ENCODE measurements at places on chromosomes 6 and 20.

DNA sequence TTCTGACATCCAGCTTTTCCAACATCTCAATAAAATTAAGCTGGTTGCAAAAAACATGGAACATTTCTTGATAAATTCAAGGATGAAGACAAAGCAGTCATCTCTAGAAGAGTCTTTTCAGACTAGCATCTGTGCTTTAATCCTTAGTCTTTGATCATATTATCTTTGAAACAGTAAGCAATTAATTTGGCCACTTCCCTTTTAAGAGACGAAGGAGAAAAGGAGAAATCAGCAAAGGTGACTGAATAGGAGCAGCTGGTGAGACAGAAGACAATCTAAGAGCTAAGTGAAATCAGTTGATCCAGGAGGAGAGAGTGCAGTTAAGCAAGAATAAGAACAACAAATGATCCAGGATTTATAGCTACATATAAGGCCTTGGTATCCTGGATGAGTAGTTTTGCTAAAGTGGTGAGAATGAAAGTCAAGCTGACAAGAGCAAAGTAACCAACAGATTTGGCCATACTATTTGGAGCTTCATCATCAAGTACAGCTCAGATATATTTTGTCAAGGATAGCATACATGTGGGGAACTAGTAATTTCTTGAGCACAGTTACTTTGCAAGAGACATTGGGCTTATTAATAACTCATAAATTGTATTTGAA, 215.5 kb downstream of the ADGB start:
- no peak for DNase-seq

- DNase-seq = no peak
These were observed 16.5 kb downstream of the IGF2R start for GRCh38 chr6:159985296-159985945.

GRCh38 chr20:10648651-10649050, 25.1 kb downstream of the JAG1 start:
- no peak for DNase-seq

- DNase-seq = no peak
These were observed 1.3 kb upstream of the RNF217 start for GRCh38 chr6:124960757-124961463.

GRCh38 chr6:124859366-124859765, 102.9 kb upstream of the RNF217 start:
- no peak for DNase-seq

DNA sequence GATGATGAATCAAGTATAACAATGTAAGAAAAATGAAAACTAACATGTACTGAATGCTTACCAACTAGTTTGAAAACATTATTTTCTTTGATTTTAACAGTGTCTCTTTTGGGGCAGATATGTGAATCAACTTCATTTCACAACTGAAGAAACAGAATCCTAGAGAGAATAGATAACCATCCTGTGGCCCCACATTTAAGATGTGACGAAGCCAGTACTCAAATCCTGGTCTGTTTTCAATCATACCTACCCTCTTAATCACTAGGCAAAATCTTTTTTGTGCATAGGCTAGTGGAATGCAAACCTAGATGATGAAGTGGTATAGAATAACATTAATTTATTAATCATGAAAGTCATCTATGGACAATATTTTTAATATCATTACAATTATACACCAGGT, 371.6 kb upstream of the EPHA7 start:
- no peak for DNase-seq

DNA sequence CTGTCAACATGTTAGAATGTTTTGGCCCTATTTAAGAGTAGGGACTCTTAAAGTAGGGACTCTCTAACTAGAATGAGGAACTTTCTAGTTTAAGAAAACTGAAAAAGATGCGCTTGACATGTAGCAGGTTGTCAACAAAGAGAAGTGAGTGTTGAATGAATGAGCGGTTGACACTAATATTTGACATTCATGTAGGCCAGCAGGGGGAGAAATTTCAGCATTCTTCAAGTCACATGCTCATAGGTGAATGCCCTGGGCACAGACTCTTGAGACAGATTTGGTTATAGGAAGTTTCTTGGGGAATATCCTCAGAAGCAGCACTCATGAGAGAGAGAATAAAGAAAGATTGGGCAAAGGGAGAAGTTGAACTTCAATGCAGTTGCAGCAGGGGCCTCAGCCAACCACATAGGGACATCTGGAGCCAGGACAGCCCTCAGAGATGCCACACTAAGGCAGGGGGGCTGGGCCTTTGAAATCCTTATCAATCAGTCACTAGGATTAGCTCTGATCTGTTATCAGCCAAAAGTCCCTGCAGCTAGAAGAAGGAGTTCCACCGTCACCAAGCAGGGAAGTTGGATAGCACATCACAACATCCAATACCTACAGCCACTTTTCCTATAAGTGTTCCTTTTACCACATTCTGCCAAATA, 145.1 kb upstream of the FKBP1C start:
- no peak for DNase-seq

DNA sequence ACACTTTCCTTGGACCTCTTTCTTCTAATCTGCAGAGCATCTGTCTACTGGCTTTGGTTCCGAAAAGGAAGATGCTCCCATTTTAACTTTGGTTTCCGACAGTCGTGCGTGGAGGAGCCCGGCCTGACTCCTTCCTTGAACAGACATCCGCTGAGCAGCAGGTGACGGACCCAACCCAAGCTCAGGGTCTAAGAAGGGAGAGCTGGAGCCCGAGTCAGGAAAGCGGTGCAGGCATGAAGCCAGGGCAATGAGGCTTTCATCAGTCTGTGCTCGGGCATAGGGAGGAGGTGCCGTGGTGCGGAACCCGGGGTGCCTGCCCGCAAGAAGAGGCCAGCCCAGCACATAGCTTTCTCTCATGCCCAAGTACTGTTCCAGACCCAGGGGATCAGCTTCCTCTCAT, 109.4 kb downstream of the CDH4 start:
- DNase-seq = no peak

DNA sequence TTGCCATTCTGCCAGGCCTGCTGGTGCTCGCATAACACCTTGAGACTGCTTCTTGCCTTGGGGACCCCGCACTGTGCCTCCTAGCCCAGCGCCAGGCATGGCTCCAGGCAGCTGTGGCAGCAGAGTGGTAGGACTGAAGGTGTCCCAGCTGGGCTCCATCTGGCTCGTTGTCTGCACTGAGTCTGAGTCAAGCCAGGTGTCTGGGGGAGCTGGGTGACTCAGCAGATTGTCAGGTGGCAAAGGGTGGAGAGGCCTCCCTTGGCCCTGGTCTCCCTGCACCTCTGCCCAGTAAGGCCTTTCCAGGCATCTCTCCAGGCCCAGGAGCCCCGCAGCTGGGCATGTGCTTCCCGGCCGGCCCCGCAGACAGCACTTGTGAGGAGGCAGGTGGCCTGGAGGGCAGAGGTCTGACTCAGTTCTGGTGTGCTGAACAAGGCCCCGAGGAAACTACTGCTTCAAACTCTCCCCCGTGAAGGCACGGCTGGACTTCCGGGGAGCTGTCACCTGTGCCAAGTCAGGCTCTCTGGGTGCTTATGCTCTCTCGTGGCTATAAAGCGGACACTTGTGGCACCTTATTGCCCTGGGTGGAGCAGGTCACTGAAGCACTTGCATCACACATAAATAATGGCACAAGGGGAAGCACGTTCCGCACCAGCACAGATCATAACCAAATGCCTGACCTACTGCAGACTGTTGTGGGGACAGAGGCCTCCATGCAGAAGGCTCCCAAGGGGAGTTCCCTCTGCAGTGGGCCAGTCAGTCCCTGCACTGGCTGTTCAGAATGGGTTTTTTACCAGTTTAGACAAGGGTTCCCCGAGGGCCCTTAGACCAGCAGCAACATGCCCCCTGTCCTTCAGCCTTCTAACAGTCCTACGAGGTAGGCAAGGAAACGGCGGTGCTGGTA, 27.5 kb downstream of the FOXC1 start:
- DNase-seq = no peak

- DNase-seq = no peak
These were observed 24.8 kb upstream of the MYT1 start for GRCh38 chr20:64139199-64140060.

- no peak for DNase-seq
These were observed 39.9 kb upstream of the SNRPB2 start for GRCh38 chr20:16689906-16690305.

DNA sequence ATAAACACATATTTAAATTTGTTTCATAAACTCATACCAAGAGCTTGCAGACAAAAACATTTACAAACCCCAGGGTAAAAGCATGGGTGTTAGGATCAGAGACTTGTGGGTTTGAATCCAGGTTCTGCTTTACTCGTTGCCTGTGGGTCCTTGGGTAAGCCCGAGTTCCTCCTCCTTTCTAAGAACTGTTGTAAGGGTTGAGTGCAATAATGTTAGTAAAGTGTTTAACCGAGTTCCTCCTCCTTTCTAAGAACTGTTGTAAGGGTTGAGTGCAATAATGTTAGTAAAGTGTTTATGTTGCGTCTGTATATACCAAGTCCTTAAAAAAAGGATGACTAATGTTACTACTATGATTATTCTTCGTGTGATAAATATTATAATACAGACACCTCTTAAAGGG, 18.7 kb downstream of the CCDC170 start:
- DNase-seq = no peak

- DNase-seq = no peak
These were observed 157.6 kb upstream of the KCNQ5 start for GRCh38 chr6:72464246-72464645.

DNA sequence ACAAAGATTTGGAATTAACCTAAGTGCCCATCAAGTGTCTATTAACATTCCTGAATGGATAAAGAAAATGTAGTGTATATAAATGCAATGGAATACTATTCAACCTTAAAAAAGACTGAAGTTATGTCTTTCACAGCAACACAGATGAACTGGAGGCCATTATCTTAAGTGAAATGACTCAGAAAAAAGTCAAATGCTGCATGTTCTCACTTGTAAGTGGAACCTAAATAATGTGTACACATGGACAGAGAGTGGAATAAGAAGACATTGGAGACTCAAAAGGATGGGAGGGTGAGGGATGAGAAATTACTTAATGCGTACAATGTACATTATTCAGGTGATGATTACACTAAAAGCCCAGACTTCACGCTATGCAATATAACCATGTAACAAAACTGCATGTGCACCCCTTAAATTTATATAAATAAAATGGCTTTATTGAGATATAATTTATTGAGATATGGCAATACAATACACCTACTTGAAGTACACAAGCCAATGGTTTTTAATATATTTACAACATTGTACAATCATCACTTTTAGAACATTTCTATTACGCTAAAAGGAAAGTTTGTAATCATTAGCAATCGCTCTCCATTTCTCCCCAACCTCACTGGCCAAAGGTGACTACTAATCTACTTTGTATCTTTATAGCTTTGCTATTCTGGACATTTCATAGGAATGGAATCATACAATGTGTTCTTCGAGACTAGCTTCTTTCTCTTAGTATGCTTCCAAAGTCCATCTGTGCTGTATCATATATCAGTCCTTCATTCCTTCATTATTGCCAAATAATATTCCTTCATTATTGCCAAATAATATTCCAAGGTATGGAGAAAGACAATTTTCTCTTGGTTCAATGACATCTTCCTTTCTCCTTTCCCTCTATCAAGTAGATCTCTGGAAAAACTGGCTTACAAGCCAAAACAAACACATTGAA, 5.8 kb downstream of the STX7 start:
- DNase-seq = no peak

DNA sequence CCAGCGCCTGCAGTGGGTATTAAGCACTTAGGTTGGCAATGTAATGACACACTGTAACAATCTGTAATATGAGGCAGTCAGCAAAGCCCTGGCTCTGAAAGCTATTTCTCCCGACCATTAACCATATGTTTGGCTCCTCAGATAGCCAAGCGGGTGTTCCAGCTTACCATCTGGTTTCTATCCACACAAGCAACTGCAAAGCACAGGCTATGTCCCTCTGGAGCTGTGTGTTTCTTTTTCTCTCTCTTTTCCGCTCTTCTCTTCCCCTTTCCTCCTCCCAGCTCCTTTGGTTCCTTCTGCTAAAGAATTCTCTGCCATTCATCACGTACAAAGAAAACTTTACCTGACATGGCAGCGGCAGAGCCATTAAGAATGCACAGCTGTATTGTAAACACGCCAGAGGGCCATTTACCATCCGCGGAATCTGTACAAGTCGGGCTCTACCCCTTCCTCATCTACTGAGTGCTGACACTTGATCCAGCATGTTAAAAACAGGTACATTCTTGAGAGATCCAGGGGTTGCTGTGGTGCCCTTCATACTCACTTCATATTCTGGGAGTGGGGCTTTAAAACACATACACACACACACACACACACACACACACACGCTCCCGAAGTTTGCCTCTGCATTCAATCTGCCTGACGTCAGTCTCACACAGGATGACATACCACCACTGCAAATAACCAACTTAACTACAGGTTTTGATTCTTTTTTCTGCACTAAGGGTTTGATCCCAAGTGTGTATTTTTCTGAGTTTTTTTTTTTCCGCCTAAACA, 77.2 kb downstream of the BACH2 start:
- DNase-seq = no peak

DNA sequence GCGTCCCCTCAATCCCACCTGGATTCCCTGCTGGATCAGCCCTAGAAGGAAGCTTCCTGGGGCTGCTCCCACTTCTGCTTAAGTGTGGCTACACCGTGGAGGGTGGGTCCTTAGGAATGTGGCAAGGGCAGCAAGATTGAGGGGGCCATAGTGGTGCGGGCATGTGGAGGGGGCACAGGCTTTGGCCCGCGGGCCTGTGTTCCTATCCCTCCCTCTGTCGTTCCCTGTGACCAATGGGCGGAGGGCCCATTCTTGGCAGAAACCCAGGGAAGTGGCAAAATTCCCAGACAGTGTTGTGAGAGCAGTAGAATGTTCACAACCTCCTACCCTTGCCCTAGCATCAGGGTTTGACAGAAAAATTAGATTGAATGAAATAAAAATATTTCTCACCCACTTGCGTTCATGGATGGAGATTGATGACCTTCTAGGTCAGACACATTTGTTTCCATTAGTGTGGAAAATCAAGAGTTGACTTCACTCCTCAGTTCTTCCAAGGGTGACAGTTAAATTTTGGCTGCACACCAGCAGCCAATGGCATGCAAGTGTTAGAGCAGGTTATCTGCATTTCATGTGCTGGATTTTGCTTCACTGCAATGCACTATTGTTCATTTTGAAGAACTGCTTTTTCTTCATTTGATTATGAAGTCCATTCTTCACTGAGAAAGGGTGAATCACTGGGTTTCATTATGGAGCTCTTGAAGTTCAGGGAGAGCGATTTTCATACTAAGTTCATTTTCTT, 49.3 kb upstream of the AHI1 start:
- DNase-seq = no peak

Data from activated T-cell treated with anti-CD3 and anti-CD28 coated beads, Interleukin-2, amount 50 U/mL, for 24 hours (primary cell).